ENCODE measurements at places on chromosomes 1 and 21. TPM values are rescaled to one million over a fixed set of nuclear protein-coding genes. Genes with fewer than 3 reads are reported as not detected.

Gene TRABD2B
- total RNA-seq, result under 0.01 TPM

Gene SYT14
- total RNA-seq, result 1.0 TPM

Gene CGN
- 7.3 TPM for total RNA-seq

Gene FBXO44
- total RNA-seq, result 26.7 TPM

DNA sequence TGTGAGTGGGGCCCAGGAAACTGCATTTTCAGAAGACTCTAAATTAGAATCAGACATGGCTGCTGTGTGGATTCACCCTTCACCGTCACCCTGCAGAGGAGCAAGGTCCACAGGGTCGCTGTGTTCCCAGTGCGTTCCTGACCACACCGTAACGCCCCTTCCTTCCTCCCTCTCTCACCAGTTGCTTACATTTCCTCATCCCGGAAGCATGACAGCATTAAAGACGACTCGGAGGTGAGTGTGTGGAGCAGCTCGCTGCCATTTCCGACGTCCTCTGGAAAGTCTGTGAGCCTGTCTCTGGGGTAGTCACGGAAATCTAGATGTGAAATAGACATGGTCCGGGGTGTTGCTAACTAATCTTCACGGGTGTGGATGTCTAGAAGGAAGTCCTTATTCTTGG, 45.9 kb downstream of the FAAP20 start:
- no peak for DNase-seq
- H3K4me1 ChIP-seq, result no peaks in the 10 kb centered on the region
- H3K4me3 ChIP-seq, result no peak overlapping the region

- no peak overlapping the region for H3K4me3 ChIP-seq
- H3K36me3 ChIP-seq, result no peaks in the 10 kb centered on the region
- no peak for DNase-seq
Measured at GRCh38 chr1:32872192-32872460, 1.4 kb upstream of the FNDC5 start.

DNA sequence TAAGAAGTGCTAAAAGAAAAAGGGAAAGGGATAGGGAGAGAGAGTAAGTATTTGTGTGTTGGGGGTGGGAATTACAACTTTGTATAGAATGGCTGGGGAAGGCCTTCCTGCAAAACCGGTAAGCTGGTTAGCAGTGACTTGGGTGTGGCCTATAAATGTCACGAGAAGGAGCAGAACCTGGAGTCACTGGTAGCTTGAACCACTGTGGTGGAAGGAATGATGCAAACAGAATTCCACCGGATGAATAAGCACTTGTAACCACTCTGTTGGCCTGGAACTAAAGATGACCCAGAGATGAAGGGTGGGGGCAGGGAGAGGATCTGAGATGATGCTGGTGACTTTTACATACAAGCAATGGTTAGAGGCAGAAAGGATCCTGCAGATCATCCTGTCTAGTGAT, 8.9 kb downstream of the XKR8 start:
- H3K36me3 ChIP-seq, result no peaks in the 10 kb centered on the region
- H3K27me3 ChIP-seq, result no peaks in the 10 kb centered on the region

DNA sequence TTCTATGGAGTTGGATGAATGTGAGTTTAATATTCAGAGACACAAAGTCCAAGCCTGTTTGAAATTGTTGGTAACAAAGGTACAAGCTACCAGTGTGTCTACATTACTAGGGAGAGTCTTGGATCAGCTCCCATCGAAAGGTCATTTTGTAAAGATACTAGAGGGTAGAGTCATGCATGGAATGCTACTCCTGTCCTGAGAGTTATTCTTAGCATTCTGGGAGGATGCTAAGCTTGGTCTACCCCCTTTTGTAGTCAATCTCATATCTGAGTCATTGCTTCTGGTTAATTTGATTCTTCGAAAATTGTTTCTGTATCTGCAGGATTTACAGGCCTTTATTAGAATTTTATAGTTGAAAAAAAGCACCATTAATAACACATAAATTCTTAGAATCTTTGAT, 240.2 kb downstream of the ST6GALNAC3 start:
- DNase-seq, result no peak
- H3K27me3 ChIP-seq, result no peaks in the 10 kb centered on the region
- H3K4me1 ChIP-seq, result no peaks in the 10 kb centered on the region

DNA sequence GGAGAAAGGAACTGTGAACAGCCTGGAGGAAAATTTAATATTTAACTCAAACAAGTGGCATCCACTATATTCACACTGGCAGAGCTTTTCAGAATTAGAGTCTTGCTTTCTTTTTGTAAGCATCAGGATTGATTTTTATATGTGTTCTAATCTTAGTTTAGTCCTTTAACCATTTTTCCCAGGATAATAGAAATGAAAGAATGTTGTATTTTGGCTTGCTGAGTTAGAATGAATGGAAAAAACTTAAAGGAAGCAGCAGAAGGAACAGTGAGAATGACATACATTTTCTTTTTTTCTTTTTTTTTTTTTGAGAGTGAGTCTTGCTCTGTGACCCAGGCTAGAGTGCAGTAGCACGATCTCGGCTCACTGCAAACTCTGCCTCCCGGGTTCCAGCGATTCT, 53.0 kb downstream of the ZC3H11B start:
- no peaks in the 10 kb centered on the region for H3K36me3 ChIP-seq
- no peaks in the 10 kb centered on the region for H3K4me1 ChIP-seq
- no peaks in the 10 kb centered on the region for H3K27me3 ChIP-seq
- no peak overlapping the region for H3K4me3 ChIP-seq
- H3K27ac ChIP-seq, result no peak overlapping the region
- DNase-seq, result no peak

GRCh38 chr1:225460737-225461532, 33.1 kb upstream of the LBR start:
- no peak overlapping the region for H3K4me3 ChIP-seq
- DNase-seq, result no peak
- no peaks in the 10 kb centered on the region for H3K27me3 ChIP-seq
- H3K4me1 ChIP-seq, result peaks cover 8% of the 10 kb centered on the region
- peak overlapping the region; percentile 58 for H3K27ac ChIP-seq

DNA sequence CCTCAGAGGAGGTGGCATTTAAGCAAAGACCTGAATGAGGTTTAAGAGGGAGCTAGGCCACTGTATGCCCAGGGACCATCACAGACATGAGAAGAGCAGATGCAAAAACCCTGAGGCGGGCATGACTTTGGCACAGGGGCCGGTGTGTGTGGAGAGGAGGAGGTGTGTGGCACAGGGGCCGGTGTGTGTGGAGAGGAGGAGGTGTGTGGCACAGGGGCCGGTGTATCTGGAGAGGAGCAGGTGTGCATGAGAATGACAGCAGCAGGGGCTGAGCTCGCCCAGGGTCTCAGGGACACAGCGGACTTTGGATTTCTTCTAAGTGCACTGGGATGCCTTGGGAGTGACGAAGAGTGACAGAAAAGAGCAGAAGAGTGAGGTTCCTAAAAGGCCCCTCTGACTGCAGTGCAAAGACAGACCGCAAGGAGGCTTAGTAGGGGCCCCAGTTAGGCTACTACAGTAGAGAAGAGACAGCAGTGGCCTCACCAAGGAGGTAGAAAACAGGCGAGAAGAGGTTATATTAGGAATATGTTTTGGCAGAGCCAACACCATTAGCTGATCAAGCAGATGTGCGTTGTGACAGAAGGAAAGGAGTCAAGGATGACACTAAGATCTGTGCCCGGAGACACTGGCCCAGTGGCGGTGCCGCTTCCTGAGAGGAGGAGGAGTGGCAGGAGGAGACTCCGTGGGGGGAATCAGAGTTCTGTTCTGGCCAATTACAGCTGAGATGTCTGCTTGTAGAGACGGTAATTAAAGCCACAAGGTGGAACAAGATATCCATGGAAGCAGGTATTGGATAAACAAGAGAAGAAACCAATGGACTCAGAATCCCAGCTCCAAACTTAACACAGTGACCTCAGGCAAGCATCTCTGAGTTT, 18.4 kb downstream of the ZBTB17 start:
- H3K27me3 ChIP-seq, result no peaks in the 10 kb centered on the region
- peaks cover 24% of the 10 kb centered on the region for H3K4me1 ChIP-seq
- no peak overlapping the region for H3K27ac ChIP-seq
- no peak overlapping the region for H3K4me3 ChIP-seq

GRCh38 chr1:206048582-206048981, 4.4 kb upstream of the RHEX start:
- H3K36me3 ChIP-seq, result no peaks in the 10 kb centered on the region
- no peak for DNase-seq
- H3K4me3 ChIP-seq, result no peak overlapping the region
- H3K27ac ChIP-seq, result no peak overlapping the region
- H3K4me1 ChIP-seq, result no peaks in the 10 kb centered on the region

Gene HES3
- not detected for total RNA-seq

DNA sequence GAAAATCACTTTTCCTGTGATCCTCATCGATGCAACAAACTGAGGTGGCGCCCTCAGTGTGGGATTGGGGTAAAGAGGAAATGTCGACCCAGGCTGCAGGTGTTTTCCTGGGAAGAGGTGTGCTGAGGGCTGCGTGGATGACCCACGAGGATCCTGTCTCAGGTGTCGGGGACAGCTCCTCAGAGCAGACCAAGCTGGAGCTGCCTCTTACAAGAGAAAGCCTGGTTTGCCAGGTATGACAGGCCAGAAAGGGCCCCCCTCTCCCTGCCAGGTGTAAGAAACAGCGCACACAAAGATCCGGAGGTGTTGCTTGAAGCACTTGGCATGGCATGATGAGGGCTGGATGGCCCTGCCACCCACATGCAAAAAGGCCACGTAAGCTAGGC, 12.6 kb downstream of the FHAD1 start:
- DNase-seq, result no peak
- no peaks in the 10 kb centered on the region for H3K36me3 ChIP-seq

GRCh38 chr1:80217377-80217986, 1211.0 kb upstream of the ADGRL4 start:
- no peaks in the 10 kb centered on the region for H3K27me3 ChIP-seq
- no peak for DNase-seq
- H3K36me3 ChIP-seq, result no peaks in the 10 kb centered on the region
- no peak overlapping the region for H3K4me3 ChIP-seq
- no peak overlapping the region for H3K27ac ChIP-seq

Gene GPR161
- 33.1 TPM for total RNA-seq

DNA sequence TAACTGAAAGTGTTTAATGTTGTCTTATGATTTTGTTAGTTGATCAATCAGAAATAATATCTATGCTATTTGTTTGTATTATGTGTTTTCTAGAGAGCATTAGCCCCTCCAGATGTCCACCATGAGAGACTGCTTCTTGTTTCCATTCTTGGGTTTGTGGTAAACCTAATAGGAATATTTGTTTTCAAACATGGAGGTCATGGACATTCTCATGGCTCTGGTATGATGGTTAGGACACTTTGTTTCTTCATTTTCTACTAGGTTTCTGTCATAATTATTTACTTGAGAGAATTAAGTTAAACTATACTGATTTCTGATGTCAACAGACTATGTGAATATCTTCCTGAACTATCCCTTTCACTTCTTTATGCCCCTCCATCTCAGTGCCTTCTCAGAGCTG, 16.1 kb downstream of the SLC30A7 start:
- no peaks in the 10 kb centered on the region for H3K36me3 ChIP-seq
- H3K4me3 ChIP-seq, result no peak overlapping the region
- H3K27ac ChIP-seq, result no peak overlapping the region
- no peaks in the 10 kb centered on the region for H3K4me1 ChIP-seq

DNA sequence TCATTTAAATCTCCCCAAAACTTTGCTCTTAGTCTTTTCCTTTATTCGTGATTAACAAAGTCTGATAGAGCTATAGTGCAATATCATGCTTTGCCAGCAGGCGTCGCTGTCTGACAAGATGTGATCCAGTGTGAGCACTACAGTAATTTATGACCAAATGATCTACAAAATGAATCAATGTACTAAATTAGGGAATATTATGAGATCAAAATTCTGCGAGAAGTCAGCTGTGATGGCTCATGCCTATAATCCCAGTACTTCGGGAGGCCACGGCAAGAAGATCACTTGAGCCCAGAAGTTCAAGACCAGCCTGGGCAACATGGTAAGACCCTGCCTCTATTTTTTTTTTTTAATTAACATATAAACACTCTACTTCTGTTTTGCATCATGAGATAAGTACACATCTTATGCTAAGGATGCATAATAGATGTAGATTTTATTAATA, 3.6 kb upstream of the SPSB1 start:
- peak; percentile 63 for DNase-seq
- H3K27ac ChIP-seq, result peak overlapping the region; percentile 95
- H3K36me3 ChIP-seq, result no peaks in the 10 kb centered on the region
- H3K4me1 ChIP-seq, result no peaks in the 10 kb centered on the region
- H3K27me3 ChIP-seq, result no peaks in the 10 kb centered on the region

GRCh38 chr1:156958247-156958714, 37.8 kb downstream of the LRRC71 start:
- H3K4me3 ChIP-seq, result no peak overlapping the region
- H3K27ac ChIP-seq, result no peak overlapping the region
- no peaks in the 10 kb centered on the region for H3K27me3 ChIP-seq
- DNase-seq, result no peak
- H3K4me1 ChIP-seq, result no peaks in the 10 kb centered on the region

DNA sequence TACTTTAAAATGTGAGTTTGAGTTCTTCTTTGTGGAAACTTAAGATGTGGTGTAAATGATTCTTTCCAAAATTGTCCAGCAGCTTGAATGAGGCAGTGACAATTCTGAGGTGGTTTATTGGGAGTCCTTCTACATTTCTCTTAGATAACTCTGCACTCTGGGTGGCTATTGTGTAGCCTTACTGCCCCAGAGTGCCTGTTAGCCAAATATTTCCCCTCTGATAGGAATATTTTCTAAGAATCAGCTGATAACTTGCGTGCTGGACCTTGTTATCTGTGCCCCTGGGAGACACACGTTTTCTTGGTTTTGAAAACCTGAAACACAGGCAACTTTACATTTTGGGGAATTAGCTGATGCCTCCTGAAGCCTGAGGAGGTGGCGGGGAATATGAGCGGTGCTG, 91.6 kb downstream of the CD247 start:
- no peaks in the 10 kb centered on the region for H3K36me3 ChIP-seq
- H3K4me1 ChIP-seq, result no peaks in the 10 kb centered on the region
- H3K27ac ChIP-seq, result no peak overlapping the region
- no peak for DNase-seq
- no peaks in the 10 kb centered on the region for H3K27me3 ChIP-seq

GRCh38 chr1:211606332-211606913, 27.5 kb upstream of the SLC30A1 start:
- no peaks in the 10 kb centered on the region for H3K36me3 ChIP-seq
- no peaks in the 10 kb centered on the region for H3K27me3 ChIP-seq
- H3K4me1 ChIP-seq, result no peaks in the 10 kb centered on the region
- H3K27ac ChIP-seq, result no peak overlapping the region
- no peak for DNase-seq
- no peak overlapping the region for H3K4me3 ChIP-seq

Gene MYCL
- total RNA-seq, result 0.40 TPM

Gene SAMSN1
- 2.0 TPM for total RNA-seq

DNA sequence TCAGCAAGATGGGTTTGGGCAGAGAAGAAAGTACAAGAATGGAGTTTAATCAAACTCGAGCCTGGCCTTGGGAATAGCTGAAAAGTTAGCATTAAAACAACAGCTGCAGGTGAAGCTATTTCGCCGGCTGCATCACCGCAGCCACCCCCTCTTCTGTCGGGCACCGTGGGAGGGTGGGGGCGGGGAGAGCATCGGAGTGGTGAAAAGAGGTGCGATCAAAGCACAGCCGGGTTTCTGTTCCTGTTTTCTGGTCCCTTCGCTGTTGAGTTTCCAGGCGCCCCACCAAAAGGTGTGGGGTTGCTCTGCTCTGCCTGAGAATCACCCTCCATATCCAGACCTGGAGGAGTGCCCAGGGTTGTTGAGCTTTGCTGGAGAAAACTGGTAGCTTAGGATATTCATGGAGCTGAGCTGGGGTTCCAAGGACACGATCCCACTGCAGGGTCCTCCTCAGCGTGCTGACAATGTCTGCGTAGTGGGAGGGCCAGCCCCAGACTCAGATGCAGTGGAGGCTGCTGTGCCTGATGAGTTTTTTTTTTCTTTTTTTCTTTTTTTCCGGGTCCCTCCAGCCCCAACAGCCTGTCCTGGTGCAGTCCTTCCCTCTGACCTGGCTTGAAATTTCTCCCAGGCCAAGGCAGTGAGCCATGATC, 127.5 kb upstream of the C1orf174 start:
- no peaks in the 10 kb centered on the region for H3K27me3 ChIP-seq
- DNase-seq, result no peak
- H3K36me3 ChIP-seq, result no peaks in the 10 kb centered on the region
- H3K4me1 ChIP-seq, result no peaks in the 10 kb centered on the region

All from uterus (tissue), 4 donors.